ENCODE measurements at places on chromosomes 2 and 18. TPM values are rescaled to one million over a fixed set of nuclear protein-coding genes. Genes with fewer than 3 reads are reported as not detected.
A peak's percentile ranks its signal among the peaks of the same experiment; 100 is the strongest.

ALPI gene
- polyA plus RNA-seq, result 19.9 TPM

TLX2 gene
- not detected for polyA plus RNA-seq

SLC25A52 gene
- not detected for polyA plus RNA-seq

UBE2F gene
- 53.3 TPM for polyA plus RNA-seq

NR4A2 gene
- 5.8 TPM for polyA plus RNA-seq

LYPD6B gene
- polyA plus RNA-seq, result 0.26 TPM

DNA sequence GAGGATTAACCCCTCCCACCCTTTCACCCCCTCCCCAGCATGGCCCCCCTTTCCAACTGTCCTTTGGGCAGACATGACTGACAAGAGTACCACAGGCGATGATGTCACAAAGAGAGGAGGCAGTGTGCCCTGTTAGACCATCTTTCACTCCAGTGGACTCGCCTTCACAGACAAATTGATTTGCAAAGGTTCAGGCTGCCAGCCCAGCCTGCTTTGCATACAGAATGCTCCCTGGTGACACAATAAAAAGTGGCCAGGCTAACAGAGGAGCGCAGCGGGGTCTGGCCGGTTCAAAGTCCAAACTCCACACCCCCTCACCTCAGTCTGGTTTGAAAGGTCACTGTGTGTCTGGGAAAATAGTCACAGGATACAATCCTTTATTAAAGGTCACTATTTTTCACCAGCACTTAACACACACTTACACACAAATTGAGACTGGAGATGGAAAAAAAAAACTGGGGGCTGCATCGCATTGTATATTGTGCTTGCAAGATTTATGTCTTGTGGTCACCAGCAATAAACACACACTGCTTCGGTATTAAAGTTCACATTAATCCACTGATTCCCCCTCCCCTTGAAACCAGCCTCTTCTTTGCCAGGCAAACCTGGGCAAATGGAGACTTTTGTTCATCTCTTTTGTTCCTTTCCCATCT, 236.9 kb downstream of the BCL11A start:
- H3K27ac ChIP-seq, result no peak overlapping the region
- no peak overlapping the region for H3K4me3 ChIP-seq
- H3K36me3 ChIP-seq, result no peaks in the 10 kb centered on the region
- H3K4me1 ChIP-seq, result no peaks in the 10 kb centered on the region
- H3K27me3 ChIP-seq, result no peaks in the 10 kb centered on the region
- DNase-seq, result no peak

DNA sequence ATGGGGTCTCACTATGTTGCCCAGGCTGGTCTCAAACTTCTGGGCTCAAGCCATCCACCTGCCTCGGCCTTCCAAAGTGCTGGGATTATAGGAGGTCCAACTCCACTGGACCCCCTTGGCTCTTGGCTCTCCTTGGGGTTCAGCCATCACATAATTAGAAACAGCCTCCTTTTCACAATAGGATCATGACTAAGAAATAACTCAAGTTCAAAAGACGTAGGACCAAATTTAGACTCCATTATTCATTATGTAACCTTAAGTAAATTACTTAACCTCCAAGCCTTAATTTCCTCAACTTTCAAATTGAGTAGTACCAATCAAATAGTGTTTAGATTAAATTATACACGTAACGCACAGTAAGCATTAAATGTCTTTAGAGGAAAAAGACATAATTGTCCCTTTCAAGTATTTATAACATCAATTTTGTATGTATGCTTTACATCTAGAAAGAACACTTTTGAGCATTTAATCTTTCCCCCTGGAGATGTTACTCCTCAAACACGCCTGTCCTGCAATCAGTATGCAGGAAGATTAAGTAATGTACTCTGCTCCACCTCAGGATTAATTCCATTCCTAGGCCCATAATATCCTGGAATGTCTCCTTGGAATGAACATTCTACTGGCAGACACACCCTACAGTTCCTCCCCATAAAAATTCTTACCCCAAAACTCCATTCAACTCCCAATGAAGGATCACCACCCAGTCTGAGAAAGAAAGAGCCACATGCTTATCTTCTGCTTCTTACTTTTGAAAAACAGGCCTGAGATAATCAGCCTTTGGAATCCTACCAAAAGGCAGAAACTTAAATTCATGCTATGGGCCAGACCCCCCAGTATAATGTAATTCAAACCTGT, 49.1 kb downstream of the COBLL1 start:
- no peak overlapping the region for H3K4me3 ChIP-seq
- DNase-seq, result no peak
- no peaks in the 10 kb centered on the region for H3K36me3 ChIP-seq
- peak overlapping the region; percentile 67 for H3K27ac ChIP-seq
- H3K27me3 ChIP-seq, result no peaks in the 10 kb centered on the region

GRCh38 chr18:77074431-77074830, 58.2 kb downstream of the MBP start:
- no peak for DNase-seq
- no peaks in the 10 kb centered on the region for H3K4me1 ChIP-seq
- no peak overlapping the region for H3K27ac ChIP-seq
- no peak overlapping the region for H3K4me3 ChIP-seq
- no peaks in the 10 kb centered on the region for H3K27me3 ChIP-seq

- no peak overlapping the region for H3K4me3 ChIP-seq
- H3K27me3 ChIP-seq, result no peaks in the 10 kb centered on the region
- no peak overlapping the region for H3K27ac ChIP-seq
- no peaks in the 10 kb centered on the region for H3K36me3 ChIP-seq
- no peaks in the 10 kb centered on the region for H3K4me1 ChIP-seq
Measured at GRCh38 chr2:221189431-221190067, 382.6 kb downstream of the EPHA4 start.

- H3K36me3 ChIP-seq, result no peaks in the 10 kb centered on the region
- no peaks in the 10 kb centered on the region for H3K4me1 ChIP-seq
- no peaks in the 10 kb centered on the region for H3K27me3 ChIP-seq
- no peak overlapping the region for H3K27ac ChIP-seq
Measured at GRCh38 chr2:10002681-10003080, 40.7 kb upstream of the KLF11 start.

DNA sequence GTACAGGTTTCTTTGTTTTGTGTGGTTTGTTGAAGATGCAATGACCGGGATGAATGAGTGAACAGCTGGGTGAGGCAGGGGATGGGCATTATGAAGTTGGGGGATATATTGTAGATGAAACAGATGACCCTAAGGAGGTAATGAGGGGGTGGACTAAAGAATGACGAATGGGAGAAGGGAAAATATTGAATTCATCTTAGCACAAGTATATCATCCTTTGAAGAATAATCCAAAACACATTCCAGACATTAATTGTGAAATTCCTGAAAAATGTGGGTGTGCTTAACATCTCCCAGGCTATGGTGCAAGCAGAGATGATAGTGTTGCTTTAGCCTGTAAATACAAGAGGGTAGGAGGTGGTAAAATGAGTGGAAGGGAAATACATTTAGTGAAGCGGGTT, 5.8 kb downstream of the CRIM1 start:
- peaks cover 15% of the 10 kb centered on the region for H3K4me1 ChIP-seq
- no peaks in the 10 kb centered on the region for H3K27me3 ChIP-seq
- no peak overlapping the region for H3K4me3 ChIP-seq
- peak overlapping the region; percentile 35 for H3K27ac ChIP-seq
- DNase-seq, result no peak

GRCh38 chr18:24033641-24034412, 19.3 kb downstream of the TTC39C start:
- H3K36me3 ChIP-seq, result no peaks in the 10 kb centered on the region
- H3K4me3 ChIP-seq, result no peak overlapping the region
- DNase-seq, result no peak
- H3K27me3 ChIP-seq, result no peaks in the 10 kb centered on the region

GRCh38 chr2:44941551-44942234, at the start of gene SIX3:
Gene SIX3 (plus strand): TSS chr2:44941702. CDS start chr2:44942105, 403 bp downstream.
- H3K4me3 ChIP-seq, result peak within 1 kb of the TSS; percentile 2
- no peak for DNase-seq
- no peaks in the 10 kb centered on the region for H3K27me3 ChIP-seq
- no peaks in the 10 kb centered on the region for H3K4me1 ChIP-seq
- no peak within 1 kb of the TSS for H3K27ac ChIP-seq

GRCh38 chr2:50838316-50838715, 193.6 kb downstream of the NRXN1 start:
- H3K4me3 ChIP-seq, result no peak overlapping the region
- H3K27ac ChIP-seq, result no peak overlapping the region
- DNase-seq, result no peak

Data from aorta (tissue), 5 donors.